Caudate nucleus (tissue), 63 donors: ENCODE measurements at places on chromosomes 2 and 18.

DNA sequence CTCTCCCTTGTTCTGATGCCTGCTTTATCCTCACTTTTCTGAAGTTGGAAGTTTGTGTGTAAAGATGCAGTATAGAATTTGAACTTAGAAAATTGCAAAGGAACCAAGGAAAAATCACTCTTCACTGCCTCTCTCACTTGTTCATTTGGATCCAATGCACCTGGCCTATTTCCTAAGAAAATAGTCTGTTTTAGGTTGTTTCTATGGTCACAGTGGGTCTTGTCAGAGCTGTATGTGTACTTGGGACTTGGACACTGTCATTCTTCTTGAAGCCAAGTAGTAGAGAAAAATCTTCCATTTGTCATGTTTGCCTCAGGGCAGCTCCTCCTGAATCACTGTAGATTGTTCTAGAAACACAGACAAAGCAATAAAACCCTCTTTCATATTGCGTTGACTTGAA lies 80.3 kb upstream of the SESTD1 start:
- no peak for DNase-seq

DNA sequence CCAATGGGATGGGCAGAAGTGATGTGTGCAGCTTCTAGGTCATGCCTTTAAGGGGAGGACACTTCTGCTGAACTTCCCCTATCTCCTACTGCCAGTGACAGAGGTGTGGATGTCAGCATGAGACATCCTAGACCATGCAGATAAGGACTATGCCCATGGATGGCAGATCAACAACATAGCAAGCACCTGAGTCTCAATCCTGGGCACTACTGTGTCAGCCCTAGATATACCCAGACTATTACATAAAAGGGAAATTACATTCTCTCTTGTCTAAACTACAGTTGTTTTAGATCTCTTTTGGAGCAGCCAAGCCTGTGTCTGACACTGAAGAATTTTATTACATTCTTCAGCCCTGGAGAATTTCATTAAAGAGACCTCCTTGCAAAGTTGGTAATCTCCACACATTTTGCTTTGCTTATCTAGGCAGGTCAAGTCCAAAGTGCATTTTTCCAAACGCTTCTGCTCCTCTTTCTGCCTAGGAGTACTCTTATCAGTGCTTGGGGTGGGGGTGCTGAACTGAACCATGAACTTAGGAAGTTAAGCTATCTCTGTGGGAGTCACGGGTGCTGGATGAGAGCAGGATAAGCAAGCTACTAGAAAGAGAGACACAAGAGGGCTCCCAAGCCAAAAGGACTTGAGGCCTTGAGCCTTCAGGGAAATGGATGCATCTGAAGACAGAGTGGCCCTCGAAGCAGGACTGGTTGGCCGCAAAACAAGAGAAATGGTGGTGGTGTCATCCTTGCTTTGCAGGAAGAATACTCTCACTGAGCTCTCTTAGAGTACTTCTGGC lies 95.2 kb upstream of the SPRED2 start:
- DNase-seq, result no peak

DNA sequence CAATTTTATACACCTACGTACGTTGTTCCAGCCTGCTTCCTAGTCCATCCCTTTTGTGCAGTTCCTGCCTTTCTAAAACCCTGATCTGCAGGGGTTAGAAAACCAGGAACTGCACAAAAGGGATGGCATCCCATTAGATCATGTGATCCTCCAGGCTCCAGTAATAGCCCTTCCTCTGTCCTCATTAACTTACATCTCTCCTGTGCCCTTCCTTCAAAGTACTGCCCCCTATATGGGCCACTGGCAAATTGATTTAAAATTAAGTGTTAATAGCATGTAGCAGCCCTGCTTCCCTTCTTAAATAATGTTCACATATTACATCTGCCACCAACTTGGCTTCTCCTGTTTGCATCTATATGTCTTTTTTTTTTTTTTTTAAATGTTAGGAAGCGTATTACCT lies 61.3 kb upstream of the NXPH2 start:
- no peak for DNase-seq

GRCh38 chr2:178296394-178297090 lies 102.2 kb downstream of the OSBPL6 start:
- DNase-seq, result no peak

GRCh38 chr2:3445891-3446290 lies 66.4 kb downstream of the TRAPPC12 start:
- DNase-seq, result no peak

- DNase-seq, result no peak
These were observed 20.8 kb downstream of the RBMS1 start for GRCh38 chr2:160472839-160473251.

DNA sequence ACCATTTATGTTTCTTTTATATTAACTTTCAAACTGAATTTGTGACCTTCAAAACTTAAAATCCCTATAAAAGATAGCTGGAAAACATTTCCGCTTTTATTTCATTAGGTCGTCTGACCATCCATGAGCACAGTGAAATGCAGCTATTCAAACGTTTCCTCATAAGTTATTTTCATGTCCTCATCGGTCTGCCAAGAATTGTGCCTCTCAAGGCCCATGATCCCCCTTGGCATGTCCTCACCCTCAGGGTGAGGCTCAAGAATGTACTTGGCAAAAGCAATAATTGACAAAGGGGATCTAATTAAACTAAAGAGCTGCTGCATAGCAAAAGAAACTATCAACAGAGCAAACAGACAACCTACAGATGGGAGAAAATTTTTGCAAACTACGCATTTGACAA lies 12.4 kb downstream of the SLC66A2 start:
- DNase-seq, result no peak

GRCh38 chr2:71069376-71069775 lies 928 bp downstream of the NAGK start:
- DNase-seq, result no peak

- no peak for DNase-seq
These were observed 18.4 kb downstream of the VSNL1 start for GRCh38 chr2:17558878-17559277.

GRCh38 chr2:199575416-199575815 lies 117.7 kb upstream of the SATB2 start:
- DNase-seq, result no peak

DNA sequence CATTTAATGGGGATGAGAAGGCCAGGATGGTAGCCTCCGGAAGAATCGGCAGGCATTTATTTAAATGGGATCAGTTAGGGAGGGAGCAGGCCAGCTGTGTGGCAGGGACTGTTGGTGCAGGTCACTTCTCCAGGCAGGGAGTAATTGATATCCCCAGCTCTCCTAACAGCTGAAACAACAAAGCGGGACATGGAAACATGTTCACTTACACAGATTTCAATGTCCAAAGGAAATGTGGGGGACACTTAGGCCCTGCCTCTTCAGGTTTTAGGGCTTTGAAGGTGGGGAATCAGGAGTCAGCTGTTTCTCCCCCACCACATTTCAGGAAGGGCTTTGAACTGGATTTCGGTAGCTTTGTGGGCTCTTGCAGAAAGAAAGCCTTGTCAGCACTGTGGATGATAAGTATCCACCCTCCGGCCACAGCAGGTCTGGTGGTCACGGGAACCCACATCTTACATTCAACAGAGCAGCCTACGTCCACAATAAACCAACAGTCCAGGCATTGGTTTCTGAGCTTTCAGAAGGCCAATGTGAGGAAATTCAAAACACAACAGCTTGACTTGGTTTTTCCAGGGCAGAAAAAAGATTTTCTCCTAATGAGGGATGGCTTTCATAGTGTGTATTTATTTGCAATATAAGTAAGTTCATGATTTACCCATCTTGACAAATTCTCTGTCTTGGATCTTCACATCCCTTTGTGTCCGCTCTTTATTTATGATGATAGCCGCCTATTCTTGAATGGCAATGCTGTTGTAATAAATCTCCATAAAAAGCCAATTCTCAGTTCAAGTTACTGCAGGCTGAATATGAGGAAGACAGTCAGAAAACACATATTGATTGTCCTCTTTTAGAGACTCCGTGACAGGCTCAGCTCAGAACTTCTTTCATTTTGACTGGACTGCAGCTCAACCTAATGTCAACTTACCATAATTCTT lies 96.6 kb upstream of the NRP2 start:
- no peak for DNase-seq

DNA sequence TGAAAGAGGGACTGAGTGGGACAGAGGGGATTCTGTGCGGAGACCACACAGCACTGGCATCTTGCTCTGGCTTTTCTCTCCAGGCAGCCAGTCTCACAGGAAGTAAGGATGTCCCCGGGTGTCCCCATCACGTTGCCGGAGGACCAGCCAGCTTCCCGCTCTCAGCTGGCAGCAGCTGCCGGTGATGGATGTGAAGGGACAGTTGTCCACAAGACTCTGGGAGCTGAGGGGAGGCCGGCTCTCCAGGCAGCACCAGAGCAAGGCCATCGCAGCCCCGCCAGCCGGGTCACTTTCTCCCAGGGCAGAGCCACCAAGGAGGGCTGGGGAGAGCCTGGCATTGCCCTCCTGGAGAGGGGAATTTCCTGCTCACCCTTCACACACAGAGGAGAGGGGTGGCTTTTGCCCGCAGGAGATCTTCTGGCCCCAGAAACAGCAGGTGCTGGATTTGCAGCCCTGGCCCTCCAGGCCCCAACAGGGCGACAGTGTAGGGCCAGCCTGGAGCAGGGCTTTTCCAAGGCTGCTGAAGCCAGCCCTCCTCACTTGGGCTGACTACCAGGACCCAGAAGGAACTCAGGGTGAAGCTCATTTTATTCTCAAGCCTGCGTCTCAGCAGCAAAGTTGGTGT lies 24.0 kb upstream of the B3GNT7 start:
- no peak for DNase-seq

- no peak for DNase-seq
These were observed 106.3 kb upstream of the SEC11C start for GRCh38 chr18:59033359-59033758.

DNA sequence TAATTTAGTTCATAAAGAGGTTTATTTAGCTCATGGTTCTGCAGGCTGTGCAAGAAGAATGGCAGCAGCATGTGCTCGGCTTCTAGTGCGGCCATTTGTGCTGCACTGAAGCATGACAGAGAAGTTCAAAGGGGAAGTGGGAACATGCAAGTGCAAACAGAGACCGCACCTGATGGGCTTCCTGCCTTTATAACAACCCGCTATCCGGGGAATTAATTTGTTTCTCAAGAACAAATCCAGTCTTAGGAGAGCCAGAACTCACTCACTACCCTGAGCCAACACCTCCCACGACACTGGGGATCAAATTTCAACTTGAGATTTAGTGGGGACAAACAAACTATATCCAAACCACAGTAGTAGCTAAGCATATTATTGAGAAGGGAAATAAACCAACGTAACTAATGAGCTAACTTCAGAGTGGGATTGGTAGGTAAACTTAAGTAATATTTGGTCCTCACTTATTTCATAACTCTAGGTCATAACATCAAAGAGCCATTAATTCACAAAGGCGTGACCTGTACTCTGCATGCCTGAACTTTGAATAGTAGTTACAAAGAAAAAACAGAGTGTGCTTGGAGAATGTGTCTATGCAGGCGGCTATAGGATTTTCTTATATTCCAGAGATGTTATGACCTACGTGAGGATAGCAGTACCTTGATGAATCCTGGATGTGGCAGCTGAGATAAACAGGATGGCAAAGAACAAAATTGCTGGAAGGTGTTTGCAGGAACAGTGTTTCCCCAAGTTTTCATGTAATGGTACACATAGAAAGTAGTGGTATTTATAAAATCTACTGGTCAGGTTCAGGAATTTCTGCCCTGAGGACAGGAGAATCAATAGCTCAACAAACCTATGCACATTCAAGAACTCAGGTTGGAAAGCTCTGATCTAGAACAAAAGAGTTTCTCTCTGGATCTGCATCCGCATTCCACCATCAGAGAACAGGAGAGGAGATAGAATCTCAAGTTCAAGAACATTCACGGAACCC lies 845.9 kb upstream of the ID2 start:
- DNase-seq, result no peak

GRCh38 chr2:108621687-108622681 lies 87.7 kb downstream of the LIMS1 start:
- DNase-seq, result no peak
